HS-27A (cell line): ENCODE measurements at places on chromosomes 11 and 22.

DNA sequence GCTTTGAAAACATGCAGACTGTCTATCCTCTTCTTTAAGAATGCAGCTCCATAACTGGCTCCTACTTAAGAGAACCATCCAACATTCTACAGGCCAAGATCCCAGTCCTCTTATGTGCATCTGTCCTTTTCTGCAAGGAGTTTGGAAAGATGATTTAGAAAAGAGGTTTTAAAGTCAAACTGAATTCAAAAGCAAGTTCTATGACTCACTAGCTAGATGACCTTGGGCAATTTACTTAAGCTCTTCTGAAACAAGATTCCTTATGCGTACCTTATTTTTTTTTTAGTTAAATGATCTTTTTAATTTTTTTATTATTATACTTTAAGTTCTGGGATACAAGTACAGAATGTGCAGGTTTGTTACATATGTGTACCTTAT, 29.2 kb downstream of the GUCY1A2 start:
- no peak for DNase-seq

- no peak for DNase-seq
Observed at GRCh38 chr11:36507824-36508489, 2.1 kb downstream of the TRAF6 start.

- no peak for DNase-seq
Observed at GRCh38 chr22:38437416-38437815, 17.6 kb downstream of the KCNJ4 start.

DNA sequence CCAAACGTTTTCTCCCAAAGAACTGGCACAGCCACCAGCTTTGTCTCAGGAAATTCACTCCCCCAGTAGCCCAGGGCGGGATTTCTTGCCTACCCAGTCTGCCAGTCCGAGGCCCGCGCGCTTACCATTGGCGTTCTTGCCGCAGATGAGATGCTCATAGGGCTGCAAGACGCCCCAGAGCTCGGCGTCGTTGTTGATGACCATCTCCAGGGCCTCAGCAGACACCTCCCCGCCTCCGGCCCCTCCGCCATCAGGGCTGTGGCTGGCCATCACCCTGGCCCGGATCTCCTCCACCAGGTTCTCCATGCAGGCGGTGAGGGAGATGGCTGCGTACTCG, 1.3 kb downstream of the ABTB2 start:
- DNase-seq: no peak

DNA sequence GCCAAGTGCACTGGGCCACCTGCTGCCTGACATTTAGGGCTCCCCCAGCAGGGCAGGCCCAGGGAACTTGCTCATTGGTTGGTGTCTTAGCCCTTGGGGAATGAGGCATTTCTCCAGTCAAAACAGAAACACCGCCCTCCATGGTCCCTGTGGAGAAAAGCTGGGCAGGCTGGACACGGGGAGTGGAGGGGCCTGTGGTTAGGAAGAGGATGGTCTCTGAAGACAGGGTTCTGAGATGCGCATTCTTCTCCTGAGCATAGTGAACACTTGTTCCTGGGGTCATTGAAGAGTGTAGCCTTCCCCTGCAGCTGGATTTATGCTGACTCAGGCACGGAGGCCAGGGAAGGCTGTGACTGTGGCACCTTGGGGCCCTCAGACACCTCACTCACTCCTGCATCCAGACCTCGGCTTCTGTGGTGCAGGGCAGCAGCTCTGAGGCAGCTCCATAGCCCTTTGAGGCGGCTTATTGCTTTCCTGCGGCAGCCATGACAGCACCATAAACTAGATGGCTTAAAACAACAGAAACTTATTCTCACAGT, 8.2 kb downstream of the TSPAN18 start:
- no peak for DNase-seq

GRCh38 chr11:120074076-120074475, 63.8 kb downstream of the TRIM29 start:
- no peak for DNase-seq

GRCh38 chr11:28137832-28138231, 29.6 kb downstream of the METTL15 start:
- DNase-seq: no peak

DNA sequence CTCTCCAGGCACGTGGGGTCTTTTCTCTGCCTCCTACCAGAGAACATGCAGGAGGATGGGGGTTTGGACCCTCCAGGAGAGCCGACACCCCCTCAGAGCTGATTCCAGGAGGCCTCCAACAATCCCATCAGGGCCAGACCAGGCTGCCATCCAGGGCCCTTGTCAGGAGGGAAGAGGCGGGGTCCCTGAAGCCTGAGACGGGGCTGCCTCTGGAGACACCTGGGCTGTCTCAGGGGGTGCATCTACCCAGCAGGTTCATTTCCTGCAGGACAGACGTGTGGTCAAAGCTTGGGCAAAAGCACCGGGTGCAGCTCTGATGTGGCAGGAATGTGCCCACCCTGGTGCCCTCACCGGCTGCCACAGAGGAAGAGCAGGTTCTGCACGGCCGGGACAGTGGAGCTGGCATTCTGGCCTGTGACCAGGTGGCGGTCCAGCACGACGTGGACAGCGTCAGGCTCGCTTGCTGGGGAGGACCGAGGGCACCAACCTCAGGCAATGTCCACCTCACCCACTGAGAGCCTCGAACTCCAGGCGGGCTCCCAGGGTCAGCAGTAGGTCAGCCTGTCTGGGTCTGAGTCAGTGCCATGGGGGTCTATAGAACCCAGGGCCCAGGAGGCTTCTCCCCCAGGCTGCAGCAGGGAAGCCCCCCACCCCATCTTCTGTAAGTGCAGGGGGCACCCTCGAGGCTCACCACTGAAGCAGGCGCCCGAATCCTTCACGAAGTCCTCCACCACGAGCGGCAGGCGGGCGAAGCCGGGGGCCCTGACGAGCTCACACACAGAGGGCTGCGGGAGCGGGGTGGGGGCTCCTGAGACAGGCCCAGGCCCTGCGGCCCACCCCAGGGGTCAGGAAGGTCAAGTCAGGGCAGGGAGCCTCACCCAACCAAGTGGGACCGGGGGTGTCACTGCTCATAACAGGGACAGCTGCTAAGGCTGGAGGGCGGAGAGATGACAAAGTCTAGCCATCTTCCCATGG, 6.4 kb downstream of the GATD1 start:
- no peak for DNase-seq

DNA sequence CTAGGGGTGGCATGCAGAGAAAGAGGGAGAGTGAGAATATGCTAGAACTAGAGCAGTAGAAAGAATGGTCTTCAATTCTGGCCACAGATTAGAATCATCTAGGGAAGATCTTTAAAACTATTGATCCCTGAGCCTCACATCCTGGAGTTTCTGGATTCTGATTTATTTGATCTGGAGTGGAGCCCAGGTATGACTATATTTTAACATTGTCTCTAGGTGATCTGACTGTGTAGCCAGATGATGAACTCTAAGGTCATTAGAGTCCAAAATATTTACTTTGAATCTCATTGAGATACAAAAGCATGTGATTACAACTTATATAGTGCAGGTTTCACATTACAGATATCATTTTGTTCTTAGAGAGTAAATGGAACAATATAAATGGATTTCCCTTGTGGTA, 79.7 kb downstream of the FDX1 start:
- no peak for DNase-seq

DNA sequence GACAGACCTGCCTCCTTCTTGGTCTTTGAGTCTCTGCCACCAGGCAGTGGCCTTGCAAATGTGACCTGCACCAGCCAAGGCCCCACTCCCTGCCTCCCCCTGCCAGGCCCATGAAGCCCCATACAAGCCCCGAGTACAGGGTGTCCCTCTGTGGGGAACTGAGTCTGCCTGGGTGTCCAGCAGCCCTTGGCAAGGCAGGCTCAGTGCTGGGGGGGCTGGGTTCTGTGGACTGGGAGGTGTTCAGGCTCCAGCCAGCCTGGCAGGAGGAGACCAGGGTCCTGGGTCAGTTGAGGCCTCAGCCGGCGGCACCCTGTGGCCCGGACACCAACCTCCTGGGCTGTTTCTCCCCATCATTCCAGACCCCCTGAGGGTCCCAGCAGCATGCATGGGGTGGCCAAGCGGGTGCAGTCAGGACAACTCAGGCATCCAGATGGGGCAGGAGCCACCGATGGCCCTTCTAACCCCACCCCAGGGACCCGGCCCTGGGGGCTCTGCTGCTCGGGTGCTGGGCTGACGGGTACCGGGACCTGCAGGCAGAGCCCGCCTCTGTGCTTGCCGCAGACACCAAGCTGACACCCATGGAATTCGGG, 5.7 kb downstream of the MUC5AC start:
- no peak for DNase-seq

GRCh38 chr11:75056814-75057213, 39.9 kb downstream of the OR2AT4 start:
- no peak for DNase-seq

DNA sequence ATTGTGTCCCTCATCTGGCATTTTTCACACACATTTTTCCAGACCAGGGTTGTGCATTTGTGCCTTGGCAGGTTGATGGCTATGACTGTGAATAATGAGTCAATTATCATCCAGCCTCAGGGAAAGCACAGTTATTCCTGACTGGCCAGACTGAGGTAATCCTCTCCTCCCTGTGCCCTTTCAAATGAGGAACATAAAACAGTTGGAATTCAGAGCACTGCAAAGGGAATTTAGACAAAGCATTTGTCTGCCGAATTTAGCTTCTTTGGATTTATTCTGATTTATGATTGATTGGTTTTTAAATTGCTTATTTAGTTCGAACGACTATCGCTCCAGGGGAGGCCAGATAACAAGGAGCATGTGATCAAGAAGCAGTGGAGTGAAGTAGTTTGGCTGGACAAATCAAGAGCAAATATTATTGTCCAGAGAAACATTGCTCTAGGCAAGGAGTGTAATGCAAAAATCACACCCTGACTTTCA, 30.8 kb upstream of the RAG2 start:
- DNase-seq: no peak

DNA sequence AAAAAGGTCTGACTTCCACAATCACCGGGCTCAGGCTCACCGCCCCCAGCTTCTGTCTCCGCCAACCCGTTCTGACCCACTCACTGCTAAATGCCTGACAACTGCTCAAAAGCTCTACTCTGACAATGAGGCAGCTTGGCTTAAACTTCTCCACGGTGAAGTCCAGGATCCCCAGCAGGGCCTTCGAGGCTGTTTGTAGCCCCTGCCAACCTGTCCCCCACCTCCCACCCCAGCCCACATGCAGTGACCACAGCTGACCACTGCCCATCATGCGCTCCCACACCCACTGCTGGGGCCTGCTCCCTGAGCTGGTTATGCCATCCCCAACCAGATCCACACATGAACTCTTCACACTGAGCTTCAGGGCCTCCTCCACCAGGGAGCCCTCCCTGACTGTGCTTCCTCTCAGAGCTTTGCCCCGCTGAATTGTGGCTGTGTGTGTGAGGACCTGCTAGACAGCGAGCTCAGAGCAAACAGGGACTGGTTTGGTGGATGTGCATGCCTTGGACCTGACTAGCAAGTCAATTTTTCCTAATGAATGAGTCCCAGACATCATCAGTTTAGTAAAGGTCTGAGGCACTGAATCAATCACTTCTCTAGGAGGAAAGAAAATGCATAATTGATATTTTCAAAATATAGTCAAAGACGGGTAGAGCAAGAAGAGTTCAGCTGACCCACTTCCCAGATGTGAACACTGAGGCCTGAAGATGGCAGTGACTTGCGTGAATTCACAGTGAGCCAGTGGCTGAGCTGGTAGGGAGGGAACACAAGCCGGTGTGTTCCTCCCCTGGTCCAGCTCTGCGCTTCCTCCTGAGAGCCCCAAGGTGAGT, 7.7 kb downstream of the LRRC32 start:
- no peak for DNase-seq

GRCh38 chr11:119744577-119744976, 15.6 kb upstream of the NECTIN1 start:
- DNase-seq: no peak

GRCh38 chr11:120254788-120255518, 15.0 kb downstream of the POU2F3 start:
- no peak for DNase-seq

- no peak for DNase-seq
Observed at GRCh38 chr22:21862386-21863245, 4.8 kb downstream of the MAPK1 start.

DNA sequence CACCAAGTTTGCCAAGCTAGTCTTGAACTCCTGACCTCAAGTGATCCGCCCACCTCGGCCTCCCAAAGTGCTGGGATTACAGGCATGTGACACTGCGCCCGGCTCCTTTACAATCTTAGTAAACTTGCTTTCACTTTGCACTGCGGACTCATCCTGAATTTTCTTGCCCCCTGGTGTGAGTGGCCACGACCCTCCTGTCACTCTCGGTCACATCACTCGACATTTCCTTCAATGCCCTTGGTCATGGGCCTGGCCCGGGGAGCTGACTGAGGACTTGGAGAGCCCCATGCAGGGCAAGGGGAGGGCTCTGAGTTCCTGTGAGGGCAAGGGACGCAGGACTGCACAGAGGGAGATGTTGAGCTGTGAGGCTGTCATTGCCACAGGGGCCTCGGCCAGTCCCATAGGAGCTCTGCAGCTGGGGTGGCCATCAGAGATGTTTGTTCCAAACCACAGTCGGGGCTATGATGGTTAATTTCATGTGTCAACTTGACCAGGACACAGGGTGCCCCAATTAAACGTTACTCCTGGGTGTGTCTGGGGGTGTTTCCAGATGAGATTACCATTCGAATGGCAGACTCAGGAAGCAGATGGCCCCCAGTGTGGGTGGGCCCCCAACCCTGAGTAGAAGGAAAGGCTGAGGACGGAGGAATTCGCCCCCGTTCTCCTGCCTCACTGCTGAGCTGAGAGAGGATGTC, 21.2 kb downstream of the A4GALT start:
- no peak for DNase-seq

- peak; percentile 56 for DNase-seq
Observed at GRCh38 chr11:73393479-73394415, 17.5 kb downstream of the RELT start.

DNA sequence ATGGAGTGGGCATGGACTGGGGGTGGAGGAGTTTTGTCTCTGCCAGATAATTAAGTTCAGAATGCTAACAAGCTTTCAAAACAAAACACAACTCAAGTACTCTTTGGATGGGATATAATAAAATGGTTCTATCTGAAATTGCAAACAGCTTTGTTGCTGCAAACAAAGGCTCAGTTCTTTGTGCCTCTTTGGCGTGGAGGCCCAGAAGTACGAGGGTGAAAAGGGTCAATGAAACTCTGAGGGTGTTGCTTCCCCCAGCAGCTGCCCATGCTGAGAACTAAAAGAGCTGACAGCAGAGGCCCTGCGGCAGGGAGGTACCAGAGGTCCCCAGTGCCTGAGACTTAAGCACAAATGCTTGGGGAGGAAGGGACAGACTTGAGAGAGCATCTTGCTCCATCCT, 26.5 kb upstream of the IGSF22 start:
- DNase-seq: no peak

DNA sequence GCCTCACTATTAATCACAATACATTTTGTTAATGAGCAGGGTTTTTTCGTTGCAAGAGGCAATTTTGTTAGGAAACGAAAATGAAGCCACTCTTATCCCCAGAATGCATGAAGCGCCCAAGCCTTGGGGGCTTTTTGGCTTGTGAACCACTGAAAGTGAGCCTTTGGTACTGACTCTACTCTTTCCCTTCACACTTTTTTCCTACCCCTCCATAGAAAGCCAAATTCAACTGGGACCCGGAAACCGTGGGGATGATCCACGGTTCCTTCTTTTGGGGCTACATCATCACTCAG, 4.8 kb downstream of the SLC17A6 start:
- no peak for DNase-seq

GRCh38 chr11:118703563-118704106, 24.2 kb upstream of the TREH start:
- DNase-seq: no peak

- no peak for DNase-seq
Observed at GRCh38 chr22:29014293-29014692, 47.3 kb downstream of the C22orf31 start.
